ENCODE measurements at places on chromosomes 3 and 15. TPM values are rescaled to one million over a fixed set of nuclear protein-coding genes. Genes with fewer than 3 reads are reported as not detected.

Gene IGF1R
- 44.8 TPM for polyA plus RNA-seq

Gene FHIT
- 26.3 TPM for polyA plus RNA-seq

- DNase-seq = no peak
Observed at GRCh38 chr15:92595506-92596381, 59.8 kb downstream of the FAM174B start.

GRCh38 chr15:25936004-25936403 is 72.9 kb upstream of the ATP10A start:
- DNase-seq = no peak

DNA sequence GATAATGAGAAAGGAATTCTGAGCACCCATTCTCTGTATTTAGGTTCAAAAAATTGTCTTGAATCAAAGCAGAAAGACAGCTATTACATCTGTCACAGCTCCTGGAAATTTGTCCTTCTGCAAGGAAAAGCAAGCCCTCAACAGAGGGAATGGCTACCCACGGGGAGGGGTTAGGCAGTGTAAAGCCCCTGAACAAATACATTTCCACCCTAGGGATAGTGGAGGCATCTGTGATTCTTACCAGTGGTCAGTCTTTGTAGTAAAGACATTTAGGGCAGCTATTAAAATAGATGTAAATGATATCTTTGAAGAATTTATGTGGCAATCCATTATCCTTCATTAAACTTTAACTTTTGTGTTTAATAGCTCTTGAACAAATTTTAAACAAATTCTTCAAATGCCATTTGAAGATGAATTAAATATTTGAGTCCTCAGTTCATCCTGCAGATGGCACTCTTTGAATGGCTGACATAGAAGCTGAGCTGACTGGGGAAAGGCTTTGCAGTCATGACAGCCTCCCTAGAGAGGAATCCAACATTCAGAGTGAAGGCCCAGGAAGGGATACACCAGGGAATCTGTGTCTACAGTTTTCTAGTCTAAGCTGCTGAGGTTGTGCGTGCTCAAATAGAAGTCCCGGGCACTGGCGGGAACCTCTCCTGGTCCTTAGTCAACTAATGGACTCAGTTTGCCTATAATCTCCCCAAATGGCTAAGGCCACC is 359.7 kb upstream of the ROPN1 start:
- peak; percentile 35 for DNase-seq

DNA sequence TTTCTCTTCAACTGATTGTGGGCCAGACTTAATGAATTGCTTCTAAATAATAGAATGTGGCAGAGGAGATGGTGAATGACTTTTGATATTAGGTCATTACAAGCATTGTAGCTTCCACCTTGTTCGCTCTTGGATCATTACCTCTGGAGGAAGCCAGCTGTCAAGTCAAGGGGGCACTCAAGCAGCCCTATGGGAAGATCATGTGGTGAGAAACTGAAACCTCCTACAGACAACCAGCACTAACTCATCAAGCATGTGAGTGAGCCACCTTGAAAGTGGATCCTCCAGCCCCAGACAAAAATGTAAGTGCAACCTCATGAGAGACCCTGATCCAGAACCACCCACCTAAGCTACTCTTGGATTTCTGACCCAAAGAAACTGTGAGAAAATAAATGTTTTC is 109.8 kb upstream of the TBC1D5 start:
- no peak for DNase-seq

GRCh38 chr3:34212656-34213055 is 414.2 kb downstream of the PDCD6IP start:
- no peak for DNase-seq

DNA sequence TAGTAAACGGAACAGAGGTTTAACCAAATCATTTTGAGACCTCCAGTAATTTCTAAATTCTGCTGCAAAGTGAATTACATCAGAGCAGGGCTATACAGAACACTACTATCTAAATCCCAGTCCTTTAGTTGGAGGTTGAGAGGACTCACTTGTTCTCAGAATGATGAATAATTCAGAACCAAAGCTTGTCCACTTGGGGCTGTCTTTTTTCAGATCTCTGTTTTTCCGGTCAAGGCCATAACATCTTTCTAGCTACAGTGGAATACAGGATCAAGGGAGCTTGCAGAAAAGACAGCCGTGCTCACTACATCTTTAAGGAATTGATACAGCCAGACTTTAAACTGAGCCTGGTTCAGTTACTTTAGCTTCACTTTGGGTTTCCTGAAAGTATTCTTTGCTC is 194.5 kb downstream of the EFHB start:
- no peak for DNase-seq

DNA sequence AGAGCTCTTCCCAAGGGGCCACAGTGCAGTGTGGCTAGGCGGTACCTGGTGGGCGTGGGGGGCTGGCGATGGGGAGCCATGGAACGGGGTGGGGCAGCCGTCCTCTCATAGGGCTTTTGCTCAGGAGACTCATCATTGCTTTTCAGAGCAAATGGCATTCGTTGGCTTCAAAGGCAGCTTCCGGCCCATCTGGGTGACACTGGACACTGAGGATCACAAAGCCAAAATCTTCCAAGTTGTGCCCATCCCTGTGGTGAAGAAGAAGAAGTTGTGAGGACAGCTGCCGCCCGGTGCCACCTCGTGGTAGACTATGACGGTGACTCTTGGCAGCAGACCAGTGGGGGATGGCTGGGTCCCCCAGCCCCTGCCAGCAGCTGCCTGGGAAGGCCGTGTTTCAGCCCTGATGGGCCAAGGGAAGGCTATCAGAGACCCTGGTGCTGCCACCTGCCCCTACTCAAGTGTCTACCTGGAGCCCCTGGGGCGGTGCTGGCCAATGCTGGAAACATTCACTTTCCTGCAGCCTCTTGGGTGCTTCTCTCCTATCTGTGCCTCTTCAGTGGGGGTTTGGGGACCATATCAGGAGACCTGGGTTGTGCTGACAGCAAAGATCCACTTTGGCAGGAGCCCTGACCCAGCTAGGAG is 40.8 kb downstream of the MESD start:
- no peak for DNase-seq
